ENCODE measurements at places on chromosomes 4 and X. TPM values are rescaled to one million over a fixed set of nuclear protein-coding genes. Genes with fewer than 3 reads are reported as not detected.

GRCh38 chrX:13463608-13464007 is 105.8 kb upstream of the EGFL6 start:
- no peak for DNase-seq

DNA sequence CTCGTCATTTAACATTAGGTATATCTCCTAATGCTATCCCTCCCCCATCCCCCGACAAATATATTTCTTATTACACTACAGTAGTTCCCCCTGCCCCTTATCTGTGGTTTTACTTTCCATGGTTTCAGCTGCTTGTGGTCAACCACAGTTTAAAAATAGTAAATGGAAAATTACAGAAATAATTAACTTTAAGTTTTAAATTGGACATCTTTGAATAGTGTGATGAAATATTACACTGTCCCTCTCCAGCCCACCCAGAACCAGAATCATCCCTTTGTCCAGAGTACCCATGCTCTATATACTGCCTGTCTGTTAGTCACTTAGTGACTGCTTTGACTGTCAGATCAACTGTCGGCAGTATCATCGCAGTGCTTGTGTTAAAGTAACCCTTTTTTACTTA is 47.4 kb upstream of the VEGFC start:
- DNase-seq = no peak

DNA sequence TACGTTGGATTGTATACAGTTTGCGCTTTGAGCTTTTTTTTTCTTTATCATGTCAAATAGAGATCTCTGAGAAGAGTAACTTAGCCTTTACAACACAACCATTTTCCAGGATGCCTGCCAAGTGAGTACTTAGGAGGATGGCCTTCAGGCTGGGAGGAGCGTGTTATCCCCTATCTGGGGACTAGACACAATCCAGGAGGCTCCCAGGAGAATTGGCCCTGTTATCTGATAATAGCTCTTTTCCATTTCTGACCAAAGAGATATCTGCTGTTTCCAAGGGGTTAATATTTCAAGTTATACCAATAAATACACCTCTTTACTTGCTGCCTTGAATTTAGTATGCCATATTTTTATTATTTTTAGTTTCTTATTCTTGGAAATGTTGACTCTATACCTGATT is 169.5 kb upstream of the SMARCAD1 start:
- DNase-seq = no peak

DNA sequence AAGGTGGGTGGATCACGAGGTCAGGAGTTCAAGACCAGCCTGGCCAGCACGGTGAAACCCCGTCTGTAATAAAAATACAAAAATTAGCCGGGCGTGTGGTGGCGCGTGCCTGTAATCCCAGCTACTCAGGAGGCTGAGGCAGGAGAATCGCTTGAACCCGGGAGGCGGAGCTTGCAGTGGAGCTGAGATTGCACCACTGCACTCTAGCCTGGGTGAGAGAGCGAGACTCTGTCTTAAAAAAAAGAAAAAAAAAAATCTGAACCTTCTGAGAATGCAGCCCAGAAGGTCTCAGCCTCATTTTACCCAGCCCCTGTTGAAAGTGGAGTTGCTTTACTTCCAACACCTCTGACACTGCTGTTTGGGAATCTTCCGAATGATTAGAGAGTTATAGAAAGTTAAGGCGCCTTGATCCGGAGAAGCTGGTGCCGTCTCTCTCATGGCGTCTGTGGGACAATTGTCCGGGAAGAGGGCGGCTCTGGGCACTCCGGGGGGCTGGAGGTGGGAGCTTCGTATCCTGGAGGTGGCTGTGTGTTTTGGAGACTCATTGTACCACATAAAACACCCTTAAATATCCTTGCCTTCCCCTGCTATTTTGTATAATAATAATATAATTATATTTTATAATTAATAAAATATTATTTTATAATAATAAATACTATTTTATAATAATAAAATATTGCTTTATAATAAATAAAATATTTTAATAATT is 92.7 kb upstream of the PPP2R3B start:
- peak; percentile 17 for DNase-seq

- no peak for DNase-seq
Observed at GRCh38 chrX:72051589-72051988, 80.1 kb downstream of the RTL5 start.

DNA sequence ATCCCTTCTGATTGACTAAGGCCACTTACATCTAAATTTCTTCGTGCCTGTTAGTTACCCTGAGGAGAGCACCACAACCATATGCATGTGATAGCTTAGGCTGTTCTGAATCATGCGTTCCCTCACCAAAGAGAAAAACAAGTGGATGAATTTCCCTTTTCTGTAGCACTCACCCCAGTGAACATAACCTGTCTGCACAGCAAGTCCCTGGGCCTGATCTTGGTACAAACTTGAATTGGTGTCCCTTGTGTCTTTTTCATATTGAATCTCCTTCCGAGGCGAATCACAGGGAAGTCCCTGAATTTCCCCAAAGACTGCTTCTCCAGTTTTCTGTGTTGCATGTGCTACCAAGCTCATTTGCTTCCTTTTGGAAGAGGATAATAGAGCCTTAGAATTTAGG is 100.4 kb downstream of the KLHL8 start:
- DNase-seq = no peak

DNA sequence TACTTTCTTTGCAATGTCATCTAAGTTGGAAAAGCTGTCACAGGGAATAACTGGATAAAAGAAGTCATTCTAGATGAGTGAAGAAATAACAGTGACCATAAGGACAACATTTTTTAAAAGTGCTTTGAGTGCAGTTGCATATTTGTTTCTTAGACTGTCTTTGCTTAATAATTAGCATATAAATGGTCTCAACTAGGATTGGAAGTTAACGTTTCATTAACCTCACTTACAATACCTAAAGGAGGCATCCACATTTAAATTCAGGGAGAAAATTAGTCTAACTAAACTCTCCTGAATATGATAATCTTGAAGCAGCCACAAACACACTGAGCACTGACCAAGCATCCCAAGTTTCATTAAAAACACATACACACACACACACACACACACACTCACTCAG is 780.7 kb downstream of the PCDH18 start:
- no peak for DNase-seq

DNA sequence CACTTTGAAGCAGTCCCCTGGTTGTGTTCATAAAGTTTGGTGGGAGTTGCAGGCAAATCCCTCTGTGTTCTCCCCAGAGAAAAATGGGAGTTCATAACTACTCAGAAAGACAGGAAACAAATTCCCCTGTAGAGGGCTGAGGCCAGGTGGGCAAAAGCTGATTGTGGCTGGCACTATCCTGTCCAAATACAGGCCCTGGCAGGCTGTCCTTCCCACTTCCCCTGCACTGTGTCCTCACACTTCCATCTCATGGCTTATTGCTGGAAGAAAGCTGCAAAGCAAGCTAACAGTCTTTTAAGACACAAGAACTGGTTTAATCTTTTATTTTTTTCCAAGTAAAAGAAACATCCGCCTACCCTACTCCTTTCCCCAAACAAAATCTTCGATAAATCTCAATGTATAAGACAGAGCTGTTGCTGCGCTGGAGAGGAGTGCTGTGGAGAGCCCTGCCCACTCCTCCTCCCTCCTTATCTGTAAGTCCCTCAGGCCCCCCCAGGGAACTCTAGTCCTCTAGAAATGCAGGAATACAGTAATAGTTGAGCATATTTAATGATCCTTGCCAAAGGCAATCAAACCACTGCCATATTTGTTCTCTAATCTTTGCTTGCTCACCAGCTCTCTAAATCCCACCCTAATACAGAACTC is 14.0 kb downstream of the TAPT1 start:
- no peak for DNase-seq

DNA sequence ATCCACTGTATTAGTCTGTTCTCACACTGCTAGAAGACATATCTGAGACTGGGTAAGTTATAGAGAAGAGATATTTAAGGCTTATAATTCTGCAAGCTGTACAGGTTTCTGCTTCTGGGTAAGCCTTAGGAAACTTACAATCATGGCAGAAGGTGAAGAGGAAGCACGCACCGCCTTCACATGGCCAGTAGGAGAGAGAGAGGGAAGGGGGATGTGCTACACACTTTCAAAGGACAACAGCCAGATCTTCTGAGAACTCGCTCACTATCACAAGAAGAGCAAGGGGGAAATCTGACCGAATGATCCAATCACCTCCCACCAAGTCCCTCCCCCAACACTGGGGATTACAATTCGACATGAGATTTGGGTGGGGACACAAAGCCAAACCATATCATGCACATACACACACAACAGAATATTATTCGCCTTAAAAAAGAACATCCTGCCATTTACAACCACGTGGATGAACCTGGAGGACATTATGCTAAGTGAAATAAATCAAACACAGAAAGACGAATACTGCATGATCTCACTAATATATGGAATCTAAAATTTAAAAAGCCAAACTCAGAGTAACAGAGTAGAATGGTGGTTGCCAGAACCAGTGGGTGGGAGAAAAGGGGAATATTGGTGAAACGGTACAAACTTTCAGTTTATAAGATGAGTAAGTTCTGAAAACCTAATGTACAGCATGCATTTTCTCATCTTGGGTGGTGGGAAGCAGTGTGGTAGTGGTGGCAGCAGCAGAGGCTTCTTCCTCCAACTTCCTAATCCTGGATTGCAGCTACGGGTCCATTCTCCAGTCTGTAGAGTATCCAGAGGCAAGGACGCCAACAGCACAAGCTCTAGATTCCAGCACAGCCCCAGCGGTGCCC is 12.8 kb downstream of the FRYL start:
- DNase-seq = no peak

GRCh38 chr4:4603592-4603991 is 61.7 kb upstream of the STX18 start:
- DNase-seq = no peak

DNA sequence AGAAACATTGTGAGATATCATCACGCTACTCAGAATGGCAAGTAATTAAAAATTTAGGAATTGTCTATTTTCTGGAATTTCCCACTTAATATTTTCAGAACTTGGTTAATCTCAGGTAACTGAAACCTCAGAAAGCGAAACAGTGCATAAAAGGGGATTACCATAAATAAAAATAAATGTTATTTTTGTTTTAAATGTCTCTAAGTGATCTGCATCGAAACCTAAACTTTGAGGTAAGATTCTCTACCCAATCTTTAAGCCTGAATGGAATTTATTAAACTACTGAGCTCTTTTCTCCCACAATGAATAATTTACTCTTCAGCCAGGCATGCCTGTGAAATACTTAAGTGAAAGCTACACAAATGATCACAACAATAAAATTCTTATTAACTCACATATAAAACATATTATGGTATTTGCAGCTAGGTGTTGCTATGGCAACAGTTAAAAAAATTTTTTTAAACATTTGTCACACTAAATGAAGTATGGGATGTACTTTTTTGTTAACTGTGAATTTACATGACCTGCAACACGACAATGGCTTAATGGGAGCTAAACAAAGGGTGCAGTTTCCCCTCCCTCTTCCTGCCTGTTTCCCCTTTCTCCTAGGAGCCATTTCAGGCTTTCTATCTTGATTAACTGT is 220.2 kb upstream of the PRPS2 start:
- DNase-seq = no peak

GRCh38 chrX:1734806-1735205 is 119.9 kb downstream of the ASMT start:
- DNase-seq = no peak

GRCh38 chr4:176817204-176817603 is 24.5 kb upstream of the VEGFC start:
- no peak for DNase-seq

DNA sequence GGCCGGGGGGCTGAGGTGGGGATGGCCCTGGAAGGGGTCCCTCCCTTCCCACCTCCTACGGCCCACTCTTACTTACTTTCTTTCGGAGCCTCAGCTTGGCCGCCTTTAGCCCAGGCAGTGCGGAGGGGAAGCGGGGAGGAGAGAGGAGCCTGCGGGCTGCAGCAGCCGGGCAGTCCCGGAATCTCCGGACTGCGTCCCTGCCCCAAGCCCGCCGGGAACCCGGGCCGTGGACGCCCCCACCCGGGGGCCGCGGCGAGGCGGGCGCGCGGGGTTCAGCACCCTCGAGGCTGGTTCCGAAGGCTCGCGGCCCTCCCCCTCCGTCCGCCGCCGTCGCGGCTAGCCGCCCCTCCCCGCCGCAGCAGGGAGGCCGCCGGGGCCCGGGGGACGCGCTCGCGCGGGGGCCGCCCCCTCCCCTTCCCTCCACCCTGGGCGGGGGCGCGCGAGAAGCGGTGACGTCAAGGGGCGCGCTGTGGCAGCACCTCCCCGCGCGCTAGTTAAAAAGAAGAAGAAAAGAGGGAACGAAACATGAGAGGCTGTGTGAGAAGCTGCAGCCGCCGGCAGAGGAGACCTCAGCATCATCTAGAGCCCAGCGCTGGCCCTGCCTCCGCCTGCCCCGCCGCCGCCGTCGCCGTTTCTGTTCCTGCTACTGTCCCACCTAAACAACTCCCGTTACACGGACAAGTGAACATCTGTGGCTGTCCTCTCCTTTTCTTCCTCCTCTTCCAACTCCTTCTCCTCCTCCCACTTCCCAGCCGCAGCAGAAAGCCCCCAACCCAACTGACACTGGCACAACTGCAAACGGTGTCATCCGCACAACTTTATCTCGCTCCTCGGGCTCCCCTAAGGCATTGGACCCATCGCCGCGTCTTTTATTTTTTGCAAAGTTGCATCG is at the start of gene HHIP:
Gene HHIP (plus strand): TSS at position 526 of the 892 bp plus-strand sequence. CDS start 520 bp downstream, outside the sequence.
- peak; percentile 21 for DNase-seq

GRCh38 chrX:17413228-17413627 is 38.2 kb downstream of the NHS start:
- DNase-seq = no peak

- no peak for DNase-seq
Observed at GRCh38 chr4:123924536-123924935, 527.9 kb downstream of the SPRY1 start.

- DNase-seq = no peak
Observed at GRCh38 chr4:15024386-15024785, 22.1 kb downstream of the CPEB2 start.

PGAM4 gene
- not detected for total RNA-seq

HOPX gene
- 74.6 TPM for total RNA-seq

DLG3 gene
- 20.1 TPM for total RNA-seq

PRR32 gene
- not detected for total RNA-seq

POLA1 gene
- 37.0 TPM for total RNA-seq
